ENCODE measurements at places on chromosomes 2 and 18.

- DNase-seq: no peak
Observed at GRCh38 chr2:229669841-229670240, 44.5 kb downstream of the DNER start.

DNA sequence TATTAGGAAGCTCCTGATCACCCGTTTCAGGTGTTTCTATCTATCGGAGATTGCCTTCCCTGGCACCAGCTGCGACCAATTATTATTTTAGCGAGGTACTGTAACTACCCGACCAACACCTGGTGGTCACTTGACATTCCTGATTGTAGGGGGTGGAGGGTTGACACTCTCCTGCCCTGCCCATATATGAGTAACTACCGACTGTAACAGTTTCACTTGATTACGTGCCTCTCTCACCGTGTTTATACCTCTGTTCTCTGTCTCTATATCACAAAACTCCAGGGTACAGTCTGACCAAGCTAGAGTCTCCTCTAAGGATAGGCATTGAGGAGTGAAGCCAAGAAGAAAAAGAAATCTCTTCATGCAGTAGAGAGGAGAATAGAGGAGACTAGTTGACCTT is 268.0 kb upstream of the LRATD1 start:
- no peak for DNase-seq

GRCh38 chr2:85628658-85629057 is 12.7 kb downstream of the USP39 start:
- DNase-seq: no peak

DNA sequence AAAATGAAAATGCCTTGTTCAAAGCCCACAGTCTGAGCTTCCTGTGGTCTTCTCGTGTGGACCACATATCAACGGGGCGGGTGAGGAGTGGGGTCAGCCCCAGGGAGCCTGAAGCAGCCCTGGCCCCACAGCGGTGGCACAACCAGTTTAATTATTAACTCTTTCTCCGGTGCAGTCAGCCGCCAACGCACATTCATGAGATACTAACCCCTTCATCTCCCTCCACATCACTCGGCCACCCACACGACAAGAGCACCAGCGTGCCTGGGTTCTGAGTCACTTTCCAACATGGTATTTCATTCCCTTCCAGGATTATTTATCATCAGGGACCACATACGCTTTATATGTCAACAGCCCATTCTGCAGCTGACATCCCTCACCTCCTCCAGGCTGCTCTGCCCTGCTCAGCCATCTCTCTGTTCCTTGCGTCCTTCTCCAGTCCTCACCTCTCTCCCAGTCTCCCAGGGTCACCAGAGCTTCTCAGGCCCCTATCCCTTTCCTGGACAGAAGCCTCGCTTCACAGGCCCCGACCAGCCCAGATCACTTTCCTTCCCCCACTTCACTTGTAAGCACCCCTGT is 48.0 kb upstream of the ID2 start:
- no peak for DNase-seq

DNA sequence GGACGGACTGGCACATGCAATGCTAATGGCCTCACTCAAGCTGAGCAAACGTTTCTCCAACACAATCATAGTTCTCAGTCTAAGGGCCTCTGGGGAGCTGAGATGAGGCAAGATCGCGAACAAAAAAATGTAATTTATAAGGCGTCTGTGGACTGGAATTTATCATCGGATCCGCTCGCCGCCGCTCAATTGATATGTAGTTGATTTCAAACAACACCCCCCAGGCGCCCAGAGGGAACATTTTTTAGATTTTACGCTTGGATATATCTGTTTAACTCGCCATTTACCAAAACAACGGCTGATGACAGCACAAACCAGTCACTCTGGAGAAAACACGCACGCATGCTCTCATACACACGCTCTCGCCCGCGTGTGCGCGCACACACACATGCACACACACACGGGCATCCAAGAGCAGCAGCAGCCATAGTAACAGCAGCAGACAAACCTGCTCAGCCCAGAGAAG is 335.8 kb downstream of the SMAD2 start:
- DNase-seq: no peak

GRCh38 chr2:141242008-141242407 is 888.8 kb downstream of the LRP1B start:
- DNase-seq: no peak

GRCh38 chr18:32724071-32724749 is 48.6 kb downstream of the KLHL14 start:
- DNase-seq: no peak

All from activated CD4-positive, alpha-beta T cell treated with anti-CD3 and anti-CD28 coated beads, Interleukin-2, amount 50 U/mL, for 4 hours (primary cell).